ENCODE measurements at places on chromosomes 7 and 10.
A peak's percentile ranks its signal among the peaks of the same experiment; 100 is the strongest.

GRCh38 chr10:44807451-44807850 is 103.7 kb upstream of the TMEM72 start:
- DNase-seq: no peak

GRCh38 chr7:153130052-153130451 is 370.5 kb downstream of the ACTR3B start:
- no peak for DNase-seq

GRCh38 chr10:79316671-79317431 is 30.4 kb upstream of the PPIF start:
- DNase-seq: no peak

GRCh38 chr7:39951226-39952194 is 1.5 kb downstream of the CDK13 start:
- peak; percentile 53 for DNase-seq

- DNase-seq: no peak
Measured at GRCh38 chr10:3757250-3757637, 27.8 kb downstream of the KLF6 start.

- no peak for DNase-seq
Measured at GRCh38 chr10:71998840-71999194, 34.6 kb downstream of the CHST3 start.

- no peak for DNase-seq
Measured at GRCh38 chr10:13890233-13891127, 303.7 kb downstream of the PRPF18 start.

GRCh38 chr10:62050893-62051433 is 149.5 kb downstream of the ARID5B start:
- DNase-seq: peak; percentile 44

DNA sequence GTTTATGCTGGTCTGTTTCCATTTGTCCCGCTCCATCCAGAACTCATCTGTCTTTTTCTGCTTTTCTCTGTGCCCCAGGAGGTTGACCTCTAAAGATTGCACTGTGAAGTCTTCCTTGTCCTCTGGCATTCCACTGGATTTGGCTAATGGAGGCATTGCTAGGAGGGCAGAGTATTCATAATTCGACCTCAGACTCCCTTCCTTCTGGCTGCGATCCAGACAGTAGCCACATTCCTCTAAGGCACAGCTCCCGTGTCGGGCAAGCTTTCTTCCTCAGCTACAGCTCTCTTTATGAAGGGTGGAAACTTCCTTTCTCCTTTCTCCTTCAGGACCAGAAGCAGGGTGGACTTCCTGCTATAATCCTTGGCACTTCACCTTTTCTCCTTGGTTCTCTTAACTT is 175.9 kb downstream of the BAMBI start:
- no peak for DNase-seq

- DNase-seq: no peak
Measured at GRCh38 chr7:42768045-42768444, 143.8 kb downstream of the C7orf25 start.

DNA sequence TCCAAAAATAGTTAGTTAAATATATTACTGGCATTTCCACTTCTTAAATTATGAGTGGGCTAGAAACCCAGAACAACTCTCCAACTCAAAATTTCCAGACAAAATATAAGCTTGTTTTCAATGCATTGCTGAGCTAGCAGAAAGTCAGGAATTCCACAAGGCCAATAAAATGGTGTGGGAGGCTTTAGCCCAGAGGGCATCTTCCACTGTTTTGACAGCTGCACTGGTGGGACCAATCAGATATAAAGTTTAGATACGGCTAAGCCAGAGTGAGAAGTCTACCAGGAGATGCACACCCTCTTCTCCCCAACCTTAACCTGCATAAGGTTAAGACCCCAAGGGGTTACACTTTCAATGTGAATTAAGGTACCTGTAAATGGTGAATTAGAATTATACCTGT is 76.6 kb downstream of the AMPH start:
- DNase-seq: no peak

All from activated CD8-positive, alpha-beta memory T cell treated with anti-CD3 and anti-CD28 coated beads for 48 hours (primary cell).